A549 treated with CORT108297 at 1 μM for 4 hours (cell line): ENCODE measurements at places on chromosomes 1 and 21. TPM values are rescaled to one million over a fixed set of nuclear protein-coding genes. Genes with fewer than 3 reads are reported as not detected.

The ATAD3C gene
- not detected in 5 replicates for total RNA-seq

The HNRNPCL1 gene
- total RNA-seq: not detected in 5 replicates

The C1orf141 gene
- not detected in 5 replicates for total RNA-seq

The FAM3B gene
- total RNA-seq: not detected in 5 replicates

The CDC20 gene
- 187 to 214 TPM (median 200 TPM) in 5 replicates for total RNA-seq

The CD1E gene
- not detected in 5 replicates for total RNA-seq

The LCE2C gene
- total RNA-seq: not detected in 5 replicates
